Inflammatory macrophage treated with lipopolysaccharide for 4 hours (primary cell): ENCODE measurements at places on chromosomes 11 and 22.
A peak's percentile ranks its signal among the peaks of the same experiment; 100 is the strongest.

- DNase-seq = no peak
Observed at GRCh38 chr22:22139364-22139763, 105.2 kb upstream of the VPREB1 start.

- peak; percentile 67 for DNase-seq
Observed at GRCh38 chr22:36649066-36649465, 54.5 kb downstream of the CACNG2 start.

DNA sequence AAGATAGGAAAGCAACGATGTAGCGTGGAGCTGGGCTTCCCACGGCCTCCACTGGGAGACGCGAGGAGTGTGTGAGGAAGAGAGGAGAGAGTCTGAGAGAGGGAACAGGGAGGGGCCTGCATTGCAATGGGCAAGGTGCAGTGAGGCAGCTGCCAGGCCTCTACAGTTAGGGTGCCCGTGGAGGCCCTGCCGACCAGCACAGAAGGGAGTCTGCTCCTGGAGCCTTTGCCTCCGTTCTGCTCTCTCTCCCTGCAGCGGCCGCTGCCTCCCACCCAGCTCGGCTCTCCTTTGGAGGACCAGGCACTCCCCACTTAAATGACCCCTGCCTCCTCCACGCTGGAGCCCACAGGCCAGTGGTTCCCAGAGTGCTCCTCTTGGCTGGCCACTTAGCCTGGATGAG lies 181.7 kb downstream of the EFCAB6 start:
- no peak for DNase-seq

DNA sequence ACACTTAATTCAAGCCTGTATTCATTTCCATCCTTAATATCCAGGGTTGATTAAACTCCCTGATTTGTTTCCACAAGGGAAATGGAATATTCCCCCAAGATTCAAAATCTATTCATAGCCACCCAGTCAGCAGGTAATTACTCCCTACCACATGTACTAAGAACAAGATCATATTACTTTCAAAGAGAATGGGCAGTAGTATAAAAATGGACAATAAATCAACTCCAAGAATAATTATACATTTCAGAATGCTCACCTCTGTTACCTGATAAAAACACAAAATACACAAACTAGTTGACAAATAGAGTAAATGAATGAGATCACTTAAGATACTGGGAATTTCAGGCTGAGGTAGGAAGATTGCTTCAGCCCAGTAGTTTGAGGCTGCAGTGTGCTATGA lies 8.5 kb upstream of the FEZ1 start:
- no peak for DNase-seq

GRCh38 chr11:129853518-129854231 lies 38.0 kb downstream of the TMEM45B start:
- DNase-seq = no peak

- DNase-seq = no peak
Observed at GRCh38 chr11:131582021-131582525, 211.7 kb downstream of the NTM start.

DNA sequence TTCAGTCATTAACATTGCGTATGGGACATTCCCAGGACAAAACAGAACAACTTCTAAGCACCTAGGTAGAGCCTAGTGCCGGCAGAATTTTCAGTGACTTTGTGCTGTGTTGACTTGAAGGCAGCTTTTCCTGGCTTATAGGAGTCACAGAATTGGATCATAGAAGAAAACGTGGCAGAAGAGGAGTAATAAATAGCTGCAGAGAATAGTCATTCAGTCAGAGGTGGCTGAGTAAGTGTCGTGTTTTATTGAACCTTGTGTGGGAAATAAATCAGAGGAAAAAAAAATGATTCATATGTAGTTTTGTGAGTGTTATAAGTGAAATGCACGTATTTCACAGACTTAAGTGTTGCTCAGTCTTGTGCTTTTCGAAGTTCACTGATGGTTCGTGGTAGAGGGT lies 2.1 kb downstream of the BARX2 start:
- no peak for DNase-seq

DNA sequence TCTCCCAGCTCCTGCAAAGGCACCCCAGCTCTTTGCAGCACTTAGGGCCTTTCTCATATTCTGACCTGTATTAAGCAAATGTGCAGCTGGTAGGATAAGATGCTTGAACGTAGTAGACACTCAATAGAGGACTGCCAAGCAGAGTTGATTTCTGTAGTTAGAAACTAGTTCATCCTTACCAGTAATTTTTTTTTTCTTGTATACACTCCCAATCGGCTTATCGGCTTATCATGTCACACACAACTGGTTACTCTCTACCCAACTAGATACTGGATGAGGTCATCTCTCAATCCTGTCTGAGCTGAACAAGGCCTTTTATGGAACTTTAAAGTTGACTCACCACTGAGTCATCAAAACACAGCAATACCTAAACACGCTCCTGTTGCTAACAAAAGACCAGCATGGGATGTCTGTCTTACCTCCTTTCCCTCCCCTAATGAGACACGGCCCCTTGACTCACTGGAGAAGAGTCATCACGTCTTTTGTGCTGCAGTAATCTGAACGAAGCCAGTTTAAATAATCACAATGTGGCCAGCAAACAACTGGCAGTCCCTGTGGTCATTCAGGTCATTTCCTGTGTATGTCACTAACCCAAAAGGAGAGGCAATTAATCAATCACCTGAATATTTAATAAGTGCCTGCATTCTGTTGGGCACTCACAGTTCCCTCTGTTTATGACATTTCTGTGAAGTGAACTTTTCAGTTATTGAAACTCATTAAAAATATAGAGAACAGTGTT lies 7.5 kb upstream of the WEE1 start:
- peak; percentile 89 for DNase-seq

GRCh38 chr11:8732324-8732670 lies 49.7 kb downstream of the RPL27A start:
- peak; percentile 66 for DNase-seq

GRCh38 chr11:63944987-63945386 lies 6.2 kb downstream of the NAA40 start:
- no peak for DNase-seq

DNA sequence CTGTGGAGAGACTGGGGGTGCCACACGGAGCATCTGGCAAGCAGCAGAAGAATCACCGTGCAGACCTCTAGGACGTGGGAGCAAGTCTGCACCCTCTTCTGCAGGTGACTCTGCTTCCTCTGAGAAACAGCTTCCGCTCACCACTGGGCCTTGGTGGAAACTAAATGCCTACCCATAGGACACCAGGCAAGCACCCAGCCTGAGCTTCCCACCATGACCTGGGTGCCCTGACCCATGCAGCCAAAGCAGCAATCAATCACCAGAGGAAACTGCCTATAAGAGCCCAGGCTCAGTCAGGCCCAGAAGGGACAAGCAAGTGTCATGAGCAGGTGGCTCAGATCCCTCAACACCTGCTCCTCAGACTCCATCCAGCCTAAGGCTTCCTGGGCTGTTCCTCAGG lies 63.4 kb downstream of the IGLL5 start:
- no peak for DNase-seq

GRCh38 chr11:27280140-27280539 lies 82.9 kb downstream of the CCDC34 start:
- DNase-seq = no peak

DNA sequence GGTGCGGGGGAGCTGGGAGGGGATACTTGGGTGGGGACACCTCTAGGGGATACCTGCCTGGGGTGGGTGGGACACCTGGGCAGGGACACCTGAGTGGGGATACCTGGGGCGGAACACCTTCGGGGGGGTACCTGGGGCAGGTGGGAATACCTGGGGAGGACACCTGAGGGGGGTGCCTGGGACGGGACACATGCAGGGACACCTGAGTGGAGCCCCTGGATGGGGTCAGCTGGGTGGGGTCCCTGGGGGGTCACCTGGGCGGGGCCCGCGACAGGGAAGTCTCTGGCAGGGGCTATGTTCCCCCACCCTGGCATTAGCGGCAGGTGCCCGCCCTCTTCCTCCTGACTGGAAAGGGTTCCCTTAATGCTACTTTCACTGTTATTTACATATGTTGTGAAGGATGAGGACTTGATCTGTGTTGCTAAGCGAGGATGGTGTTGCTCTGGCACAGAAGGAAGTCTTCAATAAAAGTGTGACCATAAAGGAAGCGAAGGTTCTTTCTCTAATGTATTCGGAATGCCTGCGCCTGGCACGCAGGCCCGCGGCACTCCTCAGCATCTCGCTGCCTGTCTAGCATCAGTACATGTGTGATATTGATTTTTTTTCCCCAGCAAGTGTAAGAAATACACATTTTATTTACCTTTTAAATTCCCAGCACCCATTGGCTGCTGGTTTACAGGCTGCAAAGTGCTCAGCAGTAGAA lies 801.7 kb downstream of the BRD1 start:
- no peak for DNase-seq

- peak; percentile 30 for DNase-seq
Observed at GRCh38 chr11:27158456-27159334, 118.1 kb downstream of the BBOX1 start.

DNA sequence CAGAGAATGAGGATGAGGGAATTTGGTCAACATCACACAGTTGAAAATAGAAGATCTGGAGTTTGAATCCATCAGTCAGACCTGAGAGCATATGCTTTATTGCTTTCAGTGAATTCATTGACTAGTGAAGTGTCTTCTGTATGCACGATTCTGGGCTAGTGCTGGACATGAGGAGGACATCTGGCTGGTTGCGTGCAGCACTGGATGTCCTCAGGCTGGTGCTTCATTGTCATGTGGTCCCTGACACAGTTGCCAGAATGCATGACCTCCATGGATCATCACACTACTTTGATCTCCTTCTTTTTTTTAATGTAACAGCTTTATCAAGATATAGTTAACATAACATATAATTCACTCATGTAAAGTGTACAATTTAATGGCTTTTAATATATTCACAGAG lies 44.5 kb upstream of the MMP7 start:
- no peak for DNase-seq

GRCh38 chr11:2825889-2826678 lies 59.5 kb downstream of the CDKN1C start:
- peak; percentile 81 for DNase-seq

- peak; percentile 41 for DNase-seq
Observed at GRCh38 chr22:39468487-39469325, 11.9 kb downstream of the MGAT3 start.

- DNase-seq = peak; percentile 71
Observed at GRCh38 chr22:27804470-27805297, 3.1 kb upstream of the MN1 start.

- no peak for DNase-seq
Observed at GRCh38 chr11:109075976-109076375, 346.0 kb upstream of the C11orf87 start.

GRCh38 chr11:101553891-101554292 lies 29.9 kb downstream of the TRPC6 start:
- DNase-seq = peak; percentile 77

- peak; percentile 28 for DNase-seq
Observed at GRCh38 chr11:95152876-95153856, 63.5 kb downstream of the ENDOD1 start.

DNA sequence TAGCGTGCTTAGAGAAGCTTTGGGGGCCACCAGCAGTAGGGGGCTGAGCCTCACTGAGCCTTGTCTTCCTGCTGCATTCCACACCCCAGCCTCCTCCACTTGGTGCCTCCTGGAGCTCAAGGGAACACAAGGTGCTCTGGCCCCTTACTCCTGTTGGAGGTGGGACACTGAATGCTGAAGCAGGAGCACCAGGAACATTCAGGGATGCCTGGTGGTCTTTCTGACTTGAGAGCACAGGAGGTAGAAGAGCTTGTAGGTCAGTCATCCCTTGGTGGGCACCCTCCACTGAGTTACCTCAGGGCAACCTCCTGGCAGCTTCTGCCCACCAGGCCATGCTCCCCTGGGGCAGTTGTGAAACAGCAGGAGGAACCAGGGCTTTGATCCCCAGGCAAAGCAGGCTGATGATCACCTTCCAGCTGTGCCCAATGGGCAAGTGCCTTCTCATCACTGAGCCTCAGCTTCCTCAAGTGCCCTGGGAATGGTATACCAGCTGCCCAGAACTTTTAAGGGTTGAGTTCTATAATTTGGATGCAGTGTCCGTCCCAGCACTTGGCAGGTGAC lies 50.1 kb downstream of the CABIN1 start:
- no peak for DNase-seq

DNA sequence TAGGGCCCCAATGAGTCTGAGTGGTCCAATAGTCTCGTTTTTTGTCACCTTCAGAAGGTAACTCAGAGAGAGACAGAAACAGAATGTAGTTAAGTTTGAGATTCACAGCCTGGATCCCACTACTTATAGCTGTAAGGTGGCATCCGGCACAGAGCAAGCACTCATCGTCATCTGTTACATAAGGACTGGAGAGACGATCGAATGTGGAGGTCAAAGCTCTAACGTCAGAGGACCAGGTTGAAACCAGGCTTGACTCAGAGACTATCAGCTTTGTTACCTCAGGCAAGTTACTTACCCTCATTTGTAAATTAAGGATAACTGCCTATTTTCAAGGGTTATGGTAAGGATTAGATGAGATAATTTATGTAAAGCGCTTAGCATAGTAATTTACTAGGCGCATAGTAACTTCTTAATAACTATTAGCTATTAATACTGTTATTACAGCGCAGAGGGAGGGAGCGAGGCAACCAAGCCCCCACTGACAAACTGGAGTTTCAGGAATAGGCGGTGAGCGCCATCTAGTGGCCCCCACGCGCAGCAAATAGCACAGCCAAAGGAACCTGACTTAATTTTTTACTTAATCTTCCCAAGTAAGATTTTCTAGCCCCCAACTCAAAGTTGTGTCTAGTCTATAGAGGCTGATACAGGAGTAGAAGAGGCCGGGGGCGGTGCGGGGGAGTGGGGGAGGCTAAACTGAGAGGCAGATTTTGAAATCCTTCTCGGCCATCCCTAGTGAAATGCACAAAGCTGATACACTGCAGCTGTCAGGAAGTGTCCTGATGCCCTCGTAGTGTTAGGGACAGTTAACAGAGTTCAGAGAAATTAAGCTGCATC lies 29.0 kb upstream of the API5 start:
- peak; percentile 23 for DNase-seq

- no peak for DNase-seq
Observed at GRCh38 chr11:99277281-99277680, 256.5 kb downstream of the CNTN5 start.

- DNase-seq = peak; percentile 33
Observed at GRCh38 chr11:14446701-14447169, 52.9 kb downstream of the COPB1 start.

DNA sequence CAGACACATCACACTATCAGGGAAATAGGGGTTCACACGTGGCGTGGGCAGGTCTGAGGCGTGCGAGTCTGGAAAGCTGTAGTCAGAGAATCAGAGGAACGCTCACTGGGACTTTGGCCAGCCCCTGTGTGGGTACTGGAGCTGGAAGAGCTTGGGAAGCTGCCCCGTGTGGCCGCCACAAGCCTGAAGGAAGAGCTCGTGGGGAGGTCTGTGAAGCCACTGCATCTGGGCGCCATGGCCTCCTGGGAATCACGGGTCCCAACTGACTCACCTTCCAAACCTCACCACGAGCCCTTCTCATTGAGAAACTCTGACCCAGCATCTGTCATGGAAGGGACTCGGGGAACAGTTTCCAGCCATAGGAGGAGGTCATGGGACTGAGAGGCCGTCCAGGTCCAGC lies 5.9 kb upstream of the MRGPRF start:
- DNase-seq = no peak

GRCh38 chr11:76796511-76797198 lies 13.5 kb downstream of the TSKU start:
- no peak for DNase-seq
